ENCODE measurements at places on chromosomes 6 and 20. TPM values are rescaled to one million over a fixed set of nuclear protein-coding genes. Genes with fewer than 3 reads are reported as not detected.

GRCh38 chr6:133894795-133895358 is 6.0 kb downstream of the TCF21 start:
- DNase-seq: no peak

Gene ENPP1
- total RNA-seq: 16.2 TPM

- DNase-seq: no peak
These were observed 10.8 kb upstream of the TRERF1 start for GRCh38 chr6:42462474-42462972.

DNA sequence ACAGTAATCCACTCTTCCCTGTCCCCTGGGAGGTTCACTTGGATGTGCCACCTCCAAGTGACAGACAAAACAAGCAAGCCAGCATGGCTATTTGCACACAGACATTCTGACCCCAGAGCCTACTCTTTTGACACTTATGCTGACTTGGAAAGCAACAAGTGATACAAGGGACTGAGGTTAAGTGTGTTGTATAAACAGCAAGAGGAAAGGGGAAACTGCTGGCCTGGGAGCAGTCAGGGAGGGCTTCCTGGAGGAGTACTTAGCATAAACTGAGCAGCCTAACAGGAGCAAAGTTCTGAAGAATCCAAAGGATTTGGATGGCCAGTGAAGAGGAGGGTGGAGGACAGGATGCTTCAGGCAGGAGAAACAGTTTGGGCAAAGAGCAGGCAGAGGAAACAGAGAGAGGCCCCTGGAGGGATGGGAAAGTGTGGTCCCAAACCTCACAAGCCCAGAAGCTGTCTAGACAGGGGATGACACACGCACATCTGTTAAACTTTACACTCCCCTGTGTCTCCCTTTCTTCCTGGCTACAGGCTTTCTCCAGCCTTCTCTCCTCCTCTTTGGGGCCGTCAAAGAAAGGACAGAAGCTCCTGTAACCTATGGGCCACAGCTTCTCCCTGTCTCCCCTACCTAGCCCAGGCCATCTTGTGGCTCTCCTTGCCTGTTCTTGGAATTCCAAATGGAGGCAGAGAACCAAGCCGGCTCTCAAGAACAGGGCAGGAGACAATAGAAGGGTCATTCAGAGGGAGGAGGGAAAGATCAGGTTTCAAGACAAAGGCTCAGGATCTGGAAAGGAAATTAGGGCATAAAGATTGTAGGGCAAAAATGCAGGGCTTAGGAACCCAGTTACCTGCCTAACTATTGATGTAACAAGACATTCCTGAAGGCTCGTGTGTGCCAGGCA is 19.3 kb downstream of the SULF2 start:
- DNase-seq: no peak

GRCh38 chr6:167947716-167948115 is 49.8 kb upstream of the KIF25 start:
- no peak for DNase-seq

DNA sequence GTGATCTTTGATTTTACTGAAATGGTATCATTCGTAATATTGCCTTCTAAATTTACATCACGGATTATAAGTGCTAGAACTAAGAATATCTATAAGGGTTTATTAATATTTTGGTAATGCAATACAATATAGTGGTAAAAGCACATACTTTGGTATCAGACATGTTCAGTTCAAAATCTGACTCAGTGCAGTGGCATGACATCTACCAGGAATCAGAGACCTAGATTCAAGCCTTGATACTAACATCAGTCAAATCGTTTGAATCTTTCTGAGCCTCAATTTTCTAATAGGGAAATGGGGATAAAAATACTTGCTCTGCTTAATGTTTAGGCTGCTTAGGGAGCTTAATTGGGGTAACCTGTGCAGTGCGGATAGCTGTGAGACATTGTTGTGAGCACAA is 488.0 kb downstream of the BCKDHB start:
- DNase-seq: no peak

DNA sequence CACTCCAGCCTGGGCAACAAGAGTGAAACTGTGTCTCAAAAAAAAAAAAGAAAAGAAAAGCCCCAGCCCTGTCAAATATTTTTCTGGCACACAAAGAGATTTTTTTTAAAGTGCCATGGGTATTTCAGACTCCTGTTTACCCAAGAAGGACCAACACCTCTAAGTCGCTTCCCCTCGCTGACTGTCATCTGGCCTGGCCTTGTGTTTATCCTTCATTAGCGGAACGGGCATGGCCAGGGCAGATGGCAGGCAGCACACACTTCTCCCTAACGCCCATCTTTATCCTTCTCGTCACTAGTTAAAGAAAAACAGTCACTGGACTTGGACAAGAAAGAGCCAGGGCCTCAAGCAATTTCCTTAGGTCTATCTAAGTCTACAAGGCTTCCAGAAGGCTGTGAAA is 7.3 kb upstream of the CBFA2T2 start:
- no peak for DNase-seq

Gene BTN3A1
- 28.6 TPM for total RNA-seq

DNA sequence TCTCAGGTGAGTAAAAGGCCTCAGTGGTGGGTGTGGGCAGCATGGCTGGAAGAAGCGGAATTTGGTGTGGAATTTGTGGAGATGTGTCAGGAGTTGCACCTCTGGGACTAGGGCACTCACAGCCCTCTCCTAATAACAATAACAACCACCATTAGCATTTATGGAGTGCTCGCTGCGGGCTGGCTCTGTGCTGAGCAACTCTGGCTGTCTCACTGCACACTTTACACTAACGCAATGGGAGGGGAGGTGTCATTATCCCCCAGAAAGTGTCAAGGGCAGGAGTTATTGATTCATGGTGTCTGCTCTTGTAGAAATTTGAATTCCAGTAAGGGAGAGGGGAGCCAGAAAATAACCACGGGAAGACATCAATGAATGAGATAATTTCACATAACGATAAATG is 22.7 kb upstream of the SCRT2 start:
- DNase-seq: no peak

DNA sequence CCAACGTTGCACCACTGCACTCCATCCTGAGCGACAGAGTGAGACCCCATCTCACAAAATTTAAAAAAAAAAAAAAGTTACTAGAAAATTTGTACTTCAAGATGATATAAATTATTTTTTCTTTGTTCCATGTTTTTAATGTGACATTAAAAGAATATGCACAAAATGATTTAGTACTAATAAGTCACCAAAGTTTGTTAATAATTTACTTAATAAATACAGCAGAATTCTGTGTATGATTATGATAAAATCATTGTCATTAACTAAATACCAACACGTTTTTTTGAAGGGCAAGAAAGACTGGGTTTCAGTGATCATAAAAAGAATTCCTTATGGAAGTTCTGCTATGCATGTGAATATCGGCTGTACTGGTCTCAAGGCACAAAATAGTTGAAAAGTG is 28.1 kb downstream of the GOPC start:
- no peak for DNase-seq

DNA sequence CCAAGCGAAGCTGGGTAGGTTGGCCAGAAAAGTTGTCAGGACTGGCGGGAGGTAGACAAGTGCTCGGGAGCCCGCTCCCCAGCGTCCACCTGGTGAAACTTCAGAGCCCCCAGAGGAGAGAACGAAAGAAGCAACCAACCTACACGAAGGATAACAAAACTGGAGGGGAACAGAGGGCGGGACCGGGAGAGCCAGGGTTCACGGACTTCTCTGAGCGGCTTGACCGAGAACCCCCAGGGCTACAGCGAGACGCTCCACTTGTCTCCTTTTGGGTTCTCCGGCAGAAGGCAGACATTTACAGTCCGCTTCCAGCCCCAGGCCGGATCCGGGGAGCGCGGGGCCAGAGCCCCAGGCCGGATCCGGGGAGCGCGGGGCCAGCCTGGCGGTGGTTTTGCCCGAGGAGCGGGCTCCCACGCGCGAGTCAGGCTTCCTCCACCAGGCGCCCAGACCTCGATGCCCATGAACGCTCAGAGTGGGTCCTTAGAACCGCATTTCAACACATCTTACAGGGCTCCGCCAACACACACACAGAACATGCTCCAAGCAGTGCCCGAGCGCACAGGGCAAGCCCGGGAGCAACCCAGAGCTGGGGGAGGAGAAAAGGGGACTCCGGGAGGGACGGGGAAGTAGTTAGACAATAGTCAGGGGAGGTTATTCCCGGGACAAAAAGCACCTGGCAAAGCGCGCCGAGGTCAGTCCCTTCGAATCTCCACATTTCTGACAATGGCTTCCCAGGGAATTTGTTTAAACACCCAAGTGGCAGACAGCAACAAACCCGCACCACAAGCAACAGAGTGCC is 1.1 kb downstream of the PTPRK start:
- peak; percentile 25 for DNase-seq

DNA sequence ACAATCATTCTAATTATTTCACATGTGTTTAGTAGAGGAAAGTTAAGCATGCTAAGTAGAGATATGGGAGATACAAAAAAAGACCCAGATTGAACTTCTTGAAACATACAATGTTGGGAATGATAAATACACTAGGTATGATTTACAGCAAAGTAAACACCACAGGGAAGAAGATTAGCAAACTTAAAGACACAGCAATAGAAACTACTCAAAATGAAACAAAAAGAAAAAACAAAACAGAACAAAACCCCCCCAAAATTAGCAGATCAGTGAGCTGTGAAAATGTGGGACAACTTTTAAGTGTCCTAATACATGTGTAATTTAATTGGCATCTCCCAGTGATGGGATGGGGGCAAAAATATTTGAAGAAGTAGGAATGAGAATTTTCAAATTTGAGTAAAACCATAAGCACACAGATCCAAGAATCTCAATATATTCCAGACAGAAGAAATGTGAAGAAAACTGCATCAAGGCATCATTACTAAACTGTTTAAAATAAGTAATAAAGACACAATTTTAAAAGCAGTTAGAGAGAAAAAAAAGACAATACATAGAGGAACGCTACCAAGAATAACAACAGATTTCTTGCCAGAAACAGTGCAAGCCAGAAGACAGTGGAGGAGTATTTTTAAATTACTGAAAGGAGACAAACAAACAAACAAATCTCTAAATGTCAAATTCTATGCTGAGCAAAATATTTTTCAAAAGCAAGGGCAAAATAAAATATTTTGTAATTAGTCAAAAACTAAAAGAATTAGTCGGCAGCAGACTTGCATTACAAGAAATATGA is 473.7 kb downstream of the QKI start:
- DNase-seq: no peak

Gene PRSS16
- 0.99 TPM for total RNA-seq
